ENCODE measurements at places on chromosomes 1 and 21.

GRCh38 chr21:40967771-40968170, 120.8 kb upstream of the DSCAM start:
- no peak for DNase-seq

DNA sequence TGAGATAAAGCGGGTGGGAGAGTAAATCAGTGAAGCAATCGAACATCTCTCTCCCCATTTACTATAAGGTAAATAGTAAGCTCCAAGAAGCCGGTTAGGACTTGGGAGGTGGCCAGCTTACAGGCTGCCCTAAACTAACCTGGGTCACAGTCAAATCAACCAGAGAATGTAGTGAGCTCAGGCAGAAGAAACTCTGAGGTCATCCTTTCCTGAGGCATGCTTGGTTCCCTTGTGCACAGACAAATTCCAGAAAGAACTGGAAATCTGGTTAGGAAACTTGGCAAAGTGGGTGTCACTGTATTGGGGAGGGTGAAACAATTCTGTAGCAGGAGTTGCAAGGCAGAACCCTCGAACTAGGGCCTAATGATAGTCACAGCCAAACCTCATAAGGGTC, 72.5 kb downstream of the NTMT2 start:
- no peak for DNase-seq

DNA sequence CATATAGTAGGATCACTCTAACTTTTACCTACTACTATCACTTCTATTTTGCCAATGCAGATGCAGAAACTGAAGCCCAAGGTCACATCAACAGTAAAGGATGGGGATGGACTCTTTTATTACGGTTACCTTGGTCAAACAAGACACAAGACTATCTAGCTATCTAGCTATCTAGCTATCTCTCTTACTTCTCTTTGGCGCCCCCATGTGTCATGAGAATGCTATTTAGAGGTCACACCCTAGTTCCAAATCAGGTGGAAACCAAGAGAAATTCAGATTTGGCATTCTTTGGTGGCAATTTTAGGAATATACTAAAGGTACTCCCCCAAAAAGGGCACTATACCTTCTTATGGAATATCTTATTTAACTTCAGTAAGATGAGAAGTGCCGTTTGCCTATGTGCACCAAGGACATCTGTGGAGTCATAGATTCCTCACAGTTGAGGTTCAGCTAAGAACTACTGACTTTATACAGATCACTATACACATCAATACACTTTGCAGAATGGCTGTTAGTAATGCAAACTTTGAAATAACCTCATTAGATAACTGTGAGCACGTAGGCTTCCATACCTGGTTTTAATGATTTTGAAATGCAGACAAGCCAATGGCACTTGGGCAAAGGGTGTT, 6.7 kb downstream of the ZNF648 start:
- no peak for DNase-seq

- no peak for DNase-seq
These were observed 33.0 kb downstream of the ADGRL2 start for GRCh38 chr1:81833722-81834121.

All from foreskin keratinocyte (primary cell).